ENCODE measurements at places on chromosomes 3 and 15.

DNA sequence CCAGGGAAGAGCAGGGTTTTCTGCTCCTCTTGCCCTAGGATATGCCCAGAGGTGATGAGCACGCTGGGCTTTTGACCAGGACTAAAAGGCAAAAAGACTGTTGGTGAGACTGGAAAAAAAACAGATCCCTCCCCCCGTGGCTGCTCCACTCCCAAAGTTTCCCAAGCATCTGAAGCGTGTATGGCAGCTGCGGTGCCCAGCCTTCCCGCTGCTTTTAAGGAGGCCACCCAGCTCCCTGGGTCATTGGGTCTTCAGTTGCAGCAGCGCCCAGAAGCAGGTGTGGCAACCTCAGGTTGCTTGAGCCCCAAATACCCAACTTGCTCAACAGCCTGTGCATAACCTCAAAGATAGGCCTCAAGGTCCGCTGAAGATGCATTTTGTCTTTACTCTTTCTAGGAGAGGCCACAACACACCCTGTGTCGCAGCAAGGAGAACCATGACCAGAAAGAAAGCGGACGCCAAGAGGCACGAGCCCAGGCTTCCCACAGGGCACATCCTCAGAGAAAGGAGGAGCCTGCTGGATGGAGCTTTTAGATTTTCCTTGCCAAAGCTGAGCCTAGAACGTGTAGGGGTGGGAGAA is 2.0 kb downstream of the SRGAP3 start:
- no peak for DNase-seq

DNA sequence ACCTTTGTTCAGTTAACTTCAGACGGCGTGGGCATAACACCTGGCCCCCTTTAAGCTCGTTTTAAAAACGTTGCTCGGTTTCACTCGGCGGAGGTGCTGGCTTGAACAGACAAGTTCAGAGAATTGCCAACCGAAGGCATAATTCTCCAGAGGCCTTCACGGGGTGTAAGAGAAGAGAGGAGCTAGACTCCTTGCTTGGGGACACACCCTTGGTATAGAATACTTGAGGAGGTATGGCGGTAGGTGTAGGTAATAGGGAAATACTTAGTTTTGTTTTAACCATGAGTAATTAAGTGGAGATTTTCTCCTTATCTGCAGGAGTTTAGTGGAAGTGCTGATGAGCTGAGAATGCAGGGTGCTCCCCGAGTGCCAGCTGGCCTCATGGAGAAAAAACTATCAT is 921 bp downstream of the FBXL2 start:
- no peak for DNase-seq

- DNase-seq: no peak
Observed at GRCh38 chr15:65517866-65518207, 348 bp upstream of the DPP8 start.

- no peak for DNase-seq
Observed at GRCh38 chr3:62184559-62184958, 188.8 kb downstream of the FEZF2 start.

DNA sequence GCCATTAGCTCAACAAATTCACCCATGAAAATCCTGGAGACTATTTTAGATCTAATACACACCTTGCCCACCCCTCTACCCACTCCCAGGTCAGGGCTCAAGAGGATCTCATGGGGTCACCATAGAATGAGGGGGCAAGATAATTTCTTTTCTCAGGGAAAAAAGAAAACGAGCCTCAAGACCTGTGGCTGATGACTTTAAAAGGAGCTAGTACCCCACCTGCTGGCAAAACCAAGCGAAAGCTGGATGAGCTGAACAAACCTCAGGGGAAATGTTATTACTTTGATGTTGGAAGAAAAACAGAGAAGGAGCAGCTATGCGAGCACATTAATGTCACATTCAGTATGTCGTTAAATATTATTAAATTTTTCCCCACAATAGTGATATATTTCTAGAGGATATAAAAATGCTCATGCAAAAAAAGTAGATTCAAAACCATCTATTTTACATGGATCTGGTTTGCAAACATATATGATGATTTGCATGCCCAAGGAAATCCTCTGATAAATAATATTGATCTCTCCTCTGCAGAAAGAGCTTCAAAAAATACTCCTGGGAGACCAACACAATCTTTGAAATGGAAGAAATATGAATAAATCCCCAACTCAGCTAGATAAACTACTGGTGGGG is 37.7 kb downstream of the PLD1 start:
- DNase-seq: no peak

Measured in stimulated activated CD4-positive, alpha-beta T cell treated with anti-CD3 and anti-CD28 coated beads, TNF-alpha, amount 100 ng/mL, for 1 hour (primary cell).